ENCODE measurements at places on chromosomes 12 and 14.

DNA sequence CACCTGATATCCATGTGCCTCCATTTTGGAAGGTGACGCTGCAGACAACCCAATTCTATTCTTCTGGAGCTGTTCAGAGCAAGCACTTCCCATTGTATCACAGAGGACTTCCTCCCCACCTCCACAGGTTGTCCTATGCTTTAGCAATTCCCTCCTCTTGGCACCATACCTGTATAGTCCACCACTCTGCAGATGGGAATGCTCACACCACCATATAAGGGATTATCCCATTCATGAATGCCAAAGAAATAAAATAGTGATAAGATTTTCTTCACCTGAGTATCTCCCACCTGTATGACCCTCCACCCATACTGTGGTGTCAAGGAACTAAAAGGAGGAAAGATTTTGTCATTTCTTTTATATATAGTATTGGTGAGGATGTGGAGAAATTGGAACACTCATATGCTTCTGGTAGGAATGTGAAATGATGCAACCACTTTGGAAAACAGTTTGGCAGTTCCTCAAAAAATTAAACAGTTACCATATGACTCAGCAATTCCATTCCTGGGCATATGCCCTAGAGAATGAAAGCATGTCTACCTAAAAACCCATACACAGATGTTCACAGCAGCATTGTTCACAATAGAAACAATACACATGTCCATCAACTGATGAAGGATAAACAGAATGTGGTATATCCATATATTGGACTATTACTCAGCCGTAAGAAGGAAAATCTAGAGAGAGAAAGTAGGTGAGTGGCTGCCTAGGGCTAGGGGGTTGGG is 75.2 kb downstream of the FIGNL2 start:
- no peak for DNase-seq

DNA sequence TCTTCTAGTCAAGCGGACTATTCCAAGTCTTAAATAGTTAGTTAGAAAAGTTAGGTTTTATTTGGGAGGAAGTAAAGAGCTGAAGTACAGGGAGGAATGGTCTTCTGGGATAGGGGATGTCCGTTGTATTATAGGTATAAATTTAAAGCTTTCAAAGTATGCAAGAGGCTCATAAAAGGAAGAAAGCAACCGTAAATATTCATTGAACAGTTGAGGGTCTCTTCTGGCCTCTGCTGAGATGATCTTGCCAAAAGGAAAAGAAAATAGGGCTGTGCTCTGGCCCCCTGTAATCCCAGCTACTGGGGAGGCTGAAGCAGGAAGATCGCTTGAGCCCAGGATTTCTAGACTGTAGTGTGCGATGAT is 377 bp upstream of the TIMELESS start:
- no peak for DNase-seq

DNA sequence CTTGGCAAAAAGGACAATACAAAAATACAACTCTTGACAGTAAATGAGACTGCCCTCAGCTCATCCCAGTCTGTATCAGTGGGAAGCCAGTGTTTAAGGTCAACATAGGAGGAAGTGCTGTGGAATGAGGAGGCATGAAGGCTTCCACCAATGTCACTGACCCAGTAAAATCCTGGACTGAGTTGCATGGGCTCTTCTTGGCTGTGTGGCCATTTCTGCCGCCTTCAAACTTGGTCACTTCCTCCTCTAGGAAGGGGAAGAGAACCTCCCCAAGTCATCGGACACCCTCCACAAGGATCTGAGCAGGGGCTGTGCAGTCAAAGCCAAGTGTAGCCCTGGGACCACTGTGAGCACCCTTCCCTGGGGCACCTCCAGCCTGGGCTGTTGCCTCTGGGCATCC is 11.9 kb downstream of the GPR68 start:
- no peak for DNase-seq

DNA sequence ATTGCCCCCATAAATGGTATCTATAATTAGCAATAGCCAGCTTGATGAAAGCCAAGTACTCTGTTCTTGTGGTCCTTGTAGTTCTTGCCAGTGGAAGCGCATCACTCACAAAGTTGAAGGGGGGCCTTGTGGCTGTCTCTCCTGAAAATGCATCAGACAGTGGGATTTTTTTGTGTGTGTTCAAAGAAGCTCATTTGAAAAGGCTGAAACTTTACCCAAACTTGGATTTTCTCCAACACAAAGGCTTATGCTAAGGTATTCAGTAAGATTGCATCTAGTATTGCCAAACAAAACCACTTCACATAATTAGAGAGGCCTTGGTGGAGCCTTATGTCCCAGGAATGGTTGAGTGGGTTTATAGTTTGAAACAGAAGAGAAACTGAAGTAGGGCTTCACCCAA is 216.7 kb upstream of the TMTC1 start:
- no peak for DNase-seq

- DNase-seq: no peak
These were observed 33.6 kb downstream of the CEP83 start for GRCh38 chr12:94426049-94426448.

GRCh38 chr12:71945121-71945520 is 6.5 kb downstream of the TPH2 start:
- no peak for DNase-seq

DNA sequence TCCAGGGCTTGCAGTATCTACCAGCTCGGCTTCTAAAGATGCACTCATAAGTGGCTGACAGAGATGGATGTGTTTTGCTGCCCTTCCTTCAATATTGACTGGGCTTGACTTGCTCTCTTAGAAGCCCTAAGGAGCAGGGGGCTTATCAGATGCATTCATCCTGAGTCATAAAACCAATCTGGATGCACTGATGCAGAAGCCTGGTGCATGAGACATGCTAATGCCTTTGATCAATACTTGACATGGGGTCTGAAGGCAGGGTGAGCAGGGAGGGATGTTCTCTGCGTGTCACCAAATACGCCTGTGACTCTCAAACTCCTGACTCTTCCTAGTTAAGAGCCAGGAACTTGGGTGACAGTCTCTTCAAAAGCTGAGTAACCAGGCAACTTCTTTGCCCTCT is 77.8 kb upstream of the HSPB8 start:
- no peak for DNase-seq

- DNase-seq: no peak
These were observed 13.7 kb downstream of the TXNDC16 start for GRCh38 chr14:52538623-52539022.

DNA sequence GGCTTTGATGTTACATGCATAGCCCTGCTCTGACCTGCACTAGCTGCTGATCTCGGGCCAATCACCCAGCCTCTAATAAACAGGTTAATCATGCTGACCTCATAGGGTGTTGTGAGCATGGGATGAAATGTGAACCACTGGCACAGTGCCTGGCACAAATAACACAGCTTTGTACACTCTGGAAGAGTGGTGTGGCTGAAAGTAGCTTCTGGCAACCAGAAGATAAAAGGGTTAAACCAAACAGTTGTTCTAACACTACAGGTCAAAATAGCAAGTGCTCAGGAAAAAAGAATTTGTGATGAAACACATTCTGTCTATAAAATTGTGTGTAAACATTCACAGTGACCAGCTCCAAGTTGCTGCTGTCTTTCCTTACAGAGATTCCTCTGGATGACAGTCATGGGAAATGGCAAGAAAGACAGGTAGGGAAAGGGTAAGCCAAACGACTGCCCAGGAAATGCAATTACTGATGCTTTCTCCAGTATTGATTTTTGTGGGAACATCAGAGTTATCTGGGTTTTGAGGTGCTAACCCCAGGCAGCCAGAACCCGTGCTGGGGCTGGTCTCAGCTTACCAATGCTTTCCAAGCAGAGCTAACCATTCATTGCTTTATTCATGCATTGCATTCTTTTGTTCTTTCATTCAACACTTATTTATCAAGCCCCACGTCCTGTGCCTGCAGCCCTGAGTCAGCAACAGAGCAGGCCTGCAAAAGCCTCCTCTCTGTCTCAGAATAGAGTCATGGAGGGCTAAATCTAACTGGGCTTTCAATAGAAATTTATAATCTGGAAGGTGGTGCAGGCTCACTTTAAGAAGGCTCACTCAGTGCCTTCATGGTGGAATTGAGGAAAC is 38.1 kb upstream of the CAPRIN2 start:
- no peak for DNase-seq

- no peak for DNase-seq
These were observed 95.1 kb downstream of the CAND1 start for GRCh38 chr12:67364228-67364627.

DNA sequence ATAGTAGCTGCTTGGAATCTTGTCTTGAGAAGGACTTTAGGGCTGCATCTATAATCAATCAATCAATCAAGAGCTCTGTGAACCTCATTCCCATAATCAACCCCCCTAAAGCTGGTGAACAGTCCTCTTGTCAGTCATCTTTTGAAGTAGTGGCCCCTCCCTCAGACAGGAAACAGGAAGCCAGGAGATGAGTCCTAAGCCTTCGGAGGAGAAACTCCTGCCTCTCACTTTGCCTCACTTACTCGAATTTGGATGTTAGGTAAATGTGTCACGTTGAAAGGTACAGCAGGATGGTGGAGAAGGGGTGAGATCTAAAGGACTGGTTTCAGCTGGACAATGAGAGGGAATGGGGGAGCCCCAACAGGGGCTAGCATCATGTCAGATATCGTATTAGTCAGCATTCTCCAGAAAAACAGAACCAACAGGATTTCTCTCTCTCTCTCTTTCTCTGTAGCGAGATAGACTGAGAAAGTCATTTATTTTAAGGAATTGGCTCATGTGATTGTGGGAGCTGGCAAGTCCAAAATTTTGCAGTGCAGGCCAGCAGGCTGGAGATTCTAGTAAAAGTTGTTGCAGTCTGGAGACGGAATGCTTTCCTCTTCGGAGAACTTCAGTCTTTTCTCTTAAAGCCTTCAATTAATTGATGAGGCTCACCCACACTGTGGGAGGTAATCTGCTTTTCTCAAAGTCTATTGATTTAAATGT is 144.4 kb upstream of the PWP1 start:
- DNase-seq: no peak

- no peak for DNase-seq
These were observed 47.7 kb upstream of the PTCSC3 start for GRCh38 chr14:36224176-36224575.

GRCh38 chr12:124518051-124518932 is 49.1 kb downstream of the NCOR2 start:
- DNase-seq: no peak

DNA sequence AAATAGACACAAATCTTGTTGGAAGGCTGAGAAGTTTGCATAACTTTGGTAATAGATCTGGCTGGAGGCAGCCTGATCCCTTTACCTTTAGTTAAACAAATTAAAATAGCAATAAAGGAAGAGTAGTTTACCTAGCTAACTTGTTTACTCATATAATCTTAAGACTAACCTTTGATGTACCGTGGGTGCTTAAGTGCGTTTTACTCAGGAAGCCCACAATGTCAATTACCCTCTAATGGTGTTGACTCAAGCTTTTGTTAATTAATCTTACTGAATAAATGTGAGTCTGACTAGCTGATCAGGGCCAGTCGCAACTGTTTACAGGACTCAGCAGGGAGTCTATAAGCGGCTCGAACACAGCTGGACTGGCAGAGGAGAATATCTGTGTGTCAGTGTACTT is 51.5 kb downstream of the FAR2 start:
- DNase-seq: no peak

DNA sequence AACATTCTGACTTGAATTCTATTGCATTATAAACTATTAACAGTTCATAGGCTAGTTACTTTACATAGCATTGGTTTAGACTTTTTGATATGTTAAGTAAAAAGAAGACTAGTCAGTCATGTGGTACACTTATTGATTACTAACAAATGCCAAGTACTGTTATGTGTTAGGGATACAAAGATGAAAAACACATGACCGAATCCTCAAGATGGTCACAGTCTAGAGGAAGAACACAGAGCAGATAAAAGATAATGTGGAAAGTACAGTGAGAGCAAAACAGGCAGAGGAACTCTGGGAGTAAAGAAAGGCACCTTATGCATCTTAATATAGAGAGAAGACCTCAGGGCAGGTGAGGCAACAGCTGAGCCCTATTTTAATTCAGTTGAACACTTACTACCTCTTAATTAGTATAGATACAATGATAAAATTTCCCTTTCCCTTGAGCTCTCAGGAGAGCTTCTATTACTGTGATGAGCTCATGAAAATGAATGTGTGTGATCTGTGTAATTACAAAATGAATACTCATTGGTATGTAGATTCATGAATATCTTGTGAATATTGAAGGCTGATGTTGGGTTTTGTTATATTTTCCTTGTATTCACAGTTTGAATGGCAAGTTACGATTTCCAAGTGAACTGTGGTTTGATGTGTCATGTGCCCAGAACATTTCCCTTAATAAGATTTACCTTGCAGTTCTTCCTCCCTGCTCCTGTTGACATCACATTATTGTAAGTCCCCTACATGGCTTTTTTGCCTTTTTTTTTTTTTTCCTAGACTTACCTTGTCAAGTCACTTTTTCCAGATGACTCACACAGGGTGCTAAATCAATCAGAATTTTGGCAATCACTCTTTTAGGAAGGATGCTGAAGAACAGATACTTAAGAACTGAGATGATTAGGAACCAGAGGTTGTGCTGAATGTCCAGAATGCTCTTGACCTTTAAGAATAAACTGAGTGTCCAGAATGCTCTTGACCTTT is 29.5 kb upstream of the MSRB3 start:
- peak; percentile 41 for DNase-seq

- no peak for DNase-seq
These were observed 3.8 kb downstream of the DCN start for GRCh38 chr12:91178781-91179180.

DNA sequence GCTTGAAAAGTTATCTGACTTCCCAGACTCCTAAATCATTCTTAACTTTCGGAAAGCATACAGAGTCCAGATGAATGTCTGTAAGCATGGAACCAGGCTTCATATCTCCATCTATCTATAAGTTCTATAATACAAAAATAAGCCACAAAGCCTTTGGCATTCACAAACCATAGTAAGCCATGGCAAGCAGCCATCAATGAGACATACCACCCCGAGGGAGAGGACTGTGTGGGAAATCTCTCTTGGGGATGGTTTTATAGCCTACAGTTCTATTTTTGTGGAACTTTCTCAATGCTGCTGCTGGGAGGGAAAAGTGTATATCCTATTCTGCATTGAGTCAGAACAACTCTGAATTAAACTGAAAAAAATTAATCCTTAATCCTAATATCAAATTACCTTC is 20.4 kb downstream of the EGLN3 start:
- DNase-seq: no peak

DNA sequence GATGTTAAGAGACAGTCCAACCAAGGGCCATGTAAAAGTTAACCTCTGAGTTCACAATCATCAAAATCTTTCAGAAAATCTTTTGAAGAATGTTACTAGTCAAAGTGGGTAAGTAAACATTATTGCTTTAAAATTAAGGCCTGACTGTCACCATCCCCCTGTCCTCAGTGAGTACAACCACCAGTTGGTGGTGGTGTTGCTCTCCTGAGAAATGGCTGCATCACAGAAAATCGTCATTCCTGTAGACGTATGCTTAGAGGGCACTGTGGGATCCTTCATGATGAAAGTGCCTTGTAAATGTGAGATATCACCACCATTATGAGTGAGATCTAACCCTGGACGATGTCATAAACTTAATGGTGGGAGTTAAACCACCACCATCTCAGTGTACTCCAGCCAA is 451.2 kb downstream of the RPS29 start:
- DNase-seq: no peak
